Regular cardiac myocyte (primary cell): ENCODE measurements at places on chromosomes 7 and 10. TPM values are rescaled to one million over a fixed set of nuclear protein-coding genes. Genes with fewer than 3 reads are reported as not detected.

GNAT3 gene
- total RNA-seq: 0.28 and 0.58 TPM in 2 replicates

DYDC2 gene
- not detected in 2 replicates for total RNA-seq

LRRC17 gene
- total RNA-seq: 70.0 and 147 TPM in 2 replicates

HIPK2 gene
- total RNA-seq: 6.3 and 9.0 TPM in 2 replicates

EFCAB10 gene
- total RNA-seq: 0.56 TPM in 1 of 2 replicates, not detected in the other

HOXA4 gene
- not detected in 2 replicates for total RNA-seq

CTAGE6 gene
- total RNA-seq: 0.58 and 2.3 TPM in 2 replicates

WDR86 gene
- 0.56 TPM in 1 of 2 replicates, not detected in the other for total RNA-seq

TMEM209 gene
- 6.8 and 11.9 TPM in 2 replicates for total RNA-seq

SPRN gene
- total RNA-seq: 0.28 and 0.38 TPM in 2 replicates

WASHC2A gene
- total RNA-seq: 29.9 and 33.0 TPM in 2 replicates

SCRN1 gene
- 76.7 and 91.4 TPM in 2 replicates for total RNA-seq

TACC2 gene
- 1.1 and 3.6 TPM in 2 replicates for total RNA-seq

PLCE1 gene
- total RNA-seq: 1.2 and 1.4 TPM in 2 replicates

AGMO gene
- total RNA-seq: 5.9 and 6.2 TPM in 2 replicates

BTBD16 gene
- total RNA-seq: under 0.01 TPM in 1 of 2 replicates, not detected in the other

ATG9B gene
- total RNA-seq: under 0.01 and 2.0 TPM in 2 replicates

SPDYE1 gene
- total RNA-seq: not detected in 2 replicates

SEMA3D gene
- total RNA-seq: 7.0 and 13.2 TPM in 2 replicates

UCMA gene
- total RNA-seq: not detected in 2 replicates

SPDYE6 gene
- total RNA-seq: not detected in 2 replicates

SLC26A4 gene
- total RNA-seq: 1.7 and 10.2 TPM in 2 replicates

STOX1 gene
- under 0.01 and 0.19 TPM in 2 replicates for total RNA-seq

POMZP3 gene
- total RNA-seq: 0.56 and 5.2 TPM in 2 replicates

SMKR1 gene
- total RNA-seq: not detected in 2 replicates

MCM10 gene
- total RNA-seq: 1.4 and 25.5 TPM in 2 replicates

NPC1L1 gene
- under 0.01 TPM in 2 replicates for total RNA-seq
